ENCODE measurements at places on chromosomes 6 and 20. TPM values are rescaled to one million over a fixed set of nuclear protein-coding genes. Genes with fewer than 3 reads are reported as not detected.

GRCh38 chr6:91573826-91574416 is 987.0 kb upstream of the MAP3K7 start:
- DNase-seq: no peak

- DNase-seq: no peak
These were observed 120.4 kb downstream of the RNGTT start for GRCh38 chr6:88843040-88843439.

- peak; percentile 39 for DNase-seq
These were observed 10.0 kb upstream of the LATS1 start for GRCh38 chr6:149727793-149728498.

RIMS1 gene
- total RNA-seq: not detected

COL21A1 gene
- total RNA-seq: not detected

CRISP2 gene
- not detected for total RNA-seq

DNA sequence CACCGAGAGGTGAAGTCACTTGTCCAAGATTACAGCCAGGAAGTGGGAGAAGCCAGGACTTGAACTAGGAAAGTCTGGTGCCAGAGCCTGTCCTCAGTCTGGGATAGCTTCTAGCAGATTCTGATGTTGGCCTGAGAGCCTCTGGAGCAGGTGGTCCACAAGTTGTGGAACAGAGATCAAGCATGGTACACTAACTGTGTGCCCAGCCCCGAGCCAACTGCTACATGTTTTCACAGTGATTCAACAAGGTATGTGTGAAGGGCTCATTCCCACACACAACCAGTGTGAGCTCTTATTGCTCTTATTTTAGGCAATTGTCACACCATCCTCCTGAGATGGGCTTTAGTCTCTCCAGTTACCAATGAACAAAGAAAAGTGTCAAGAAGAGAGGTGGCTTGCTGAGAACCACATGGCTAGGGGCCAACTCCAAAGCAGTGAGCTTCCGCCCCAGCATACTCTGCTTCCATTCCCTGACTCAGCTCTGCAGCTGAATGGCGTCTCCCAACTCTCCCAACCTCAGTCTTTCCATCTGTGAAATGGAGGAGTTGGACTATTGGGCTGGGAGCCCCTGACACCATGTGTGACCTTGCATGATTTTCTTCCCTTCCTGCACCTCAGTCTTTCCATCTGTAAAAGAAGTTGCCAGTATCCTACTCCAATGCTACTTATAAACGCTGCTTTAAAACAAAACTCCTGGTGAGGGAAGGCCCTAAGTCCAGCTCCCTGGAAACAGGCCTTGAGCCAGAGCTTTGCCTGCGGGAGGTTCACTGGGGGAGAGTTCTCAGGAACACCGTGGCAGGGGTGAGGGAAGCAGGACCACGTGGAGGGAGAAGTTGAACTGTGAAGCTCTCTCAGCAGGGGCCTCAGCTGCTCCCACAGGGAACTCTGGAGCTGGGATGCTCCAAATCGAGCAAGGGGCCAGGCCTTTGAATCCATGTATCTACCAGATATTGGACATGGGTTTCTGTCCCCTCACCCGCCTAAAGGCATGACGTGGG is 40.9 kb downstream of the CDH22 start:
- no peak for DNase-seq

- DNase-seq: no peak
These were observed 79.7 kb downstream of the EDN1 start for GRCh38 chr6:12369781-12370262.

C6orf58 gene
- total RNA-seq: not detected

DSP gene
- total RNA-seq: not detected

- DNase-seq: no peak
These were observed 6.7 kb downstream of the WDR27 start for GRCh38 chr6:169695131-169695530.

FBXL4 gene
- 12.3 TPM for total RNA-seq

CCN5 gene
- total RNA-seq: not detected

ZSWIM1 gene
- total RNA-seq: 7.7 TPM

GRCh38 chr6:111724505-111724904 is 118.8 kb upstream of the TRAF3IP2 start:
- DNase-seq: peak; percentile 43

IMPG1 gene
- not detected for total RNA-seq

- no peak for DNase-seq
These were observed 16.1 kb upstream of the SLC17A3 start for GRCh38 chr6:25889877-25890853.

All from CD4-positive, CD25-positive, alpha-beta regulatory T cell (primary cell).